Activated T-helper 1 cell treated with Interleukin-2 at 50 U/mL for 16 hours (primary cell): ENCODE measurements at places on chromosomes 2 and 18.

- DNase-seq = no peak
Observed at GRCh38 chr2:86416146-86416545, 25.0 kb upstream of the KDM3A start.

DNA sequence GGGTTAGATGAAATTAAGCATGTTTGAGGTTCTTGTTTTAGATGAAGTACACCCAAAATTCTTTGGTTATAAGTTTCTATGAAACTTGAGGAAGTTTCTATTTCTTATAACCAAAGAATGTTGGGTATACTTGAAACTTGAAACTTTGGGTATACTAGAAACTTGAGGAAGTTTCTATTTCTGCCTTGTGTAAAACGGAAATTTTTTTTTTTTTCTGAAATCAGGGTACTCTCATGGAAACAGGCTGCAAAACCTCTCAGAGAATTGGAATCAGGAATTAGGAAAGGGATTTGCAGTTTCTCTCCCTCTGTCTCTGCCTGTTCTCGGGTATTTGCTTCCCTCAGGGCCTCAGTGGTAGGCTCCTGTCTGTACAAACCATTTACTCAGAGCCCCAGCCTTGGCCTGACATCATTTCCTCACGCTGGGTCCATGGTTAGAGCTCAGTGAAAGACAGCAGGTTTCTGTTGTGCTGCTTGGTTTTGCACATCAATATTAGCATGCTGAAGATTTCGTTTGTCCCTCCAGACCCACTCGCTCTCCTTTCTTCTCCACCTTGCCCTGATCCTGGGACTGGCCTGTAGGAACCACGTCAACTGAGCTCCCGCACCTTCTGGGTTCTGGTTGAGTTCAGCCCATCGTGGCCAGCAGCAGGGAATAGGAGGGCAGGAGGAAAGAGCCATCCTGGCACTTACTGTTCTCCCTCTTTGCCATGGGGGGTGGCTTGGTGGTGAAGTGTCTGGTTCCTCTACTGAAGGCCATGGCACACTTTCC, 106.4 kb downstream of the POLR1A start:
- no peak for DNase-seq

- no peak for DNase-seq
Observed at GRCh38 chr18:8705961-8706790, 820 bp downstream of the MTCL1 start.

GRCh38 chr2:58494071-58494501, 253.0 kb upstream of the FANCL start:
- DNase-seq = no peak

- no peak for DNase-seq
Observed at GRCh38 chr2:112056626-112056987, 1.5 kb downstream of the TMEM87B start.

- no peak for DNase-seq
Observed at GRCh38 chr18:14748496-14748895, 524 bp downstream of the ANKRD30B start.

DNA sequence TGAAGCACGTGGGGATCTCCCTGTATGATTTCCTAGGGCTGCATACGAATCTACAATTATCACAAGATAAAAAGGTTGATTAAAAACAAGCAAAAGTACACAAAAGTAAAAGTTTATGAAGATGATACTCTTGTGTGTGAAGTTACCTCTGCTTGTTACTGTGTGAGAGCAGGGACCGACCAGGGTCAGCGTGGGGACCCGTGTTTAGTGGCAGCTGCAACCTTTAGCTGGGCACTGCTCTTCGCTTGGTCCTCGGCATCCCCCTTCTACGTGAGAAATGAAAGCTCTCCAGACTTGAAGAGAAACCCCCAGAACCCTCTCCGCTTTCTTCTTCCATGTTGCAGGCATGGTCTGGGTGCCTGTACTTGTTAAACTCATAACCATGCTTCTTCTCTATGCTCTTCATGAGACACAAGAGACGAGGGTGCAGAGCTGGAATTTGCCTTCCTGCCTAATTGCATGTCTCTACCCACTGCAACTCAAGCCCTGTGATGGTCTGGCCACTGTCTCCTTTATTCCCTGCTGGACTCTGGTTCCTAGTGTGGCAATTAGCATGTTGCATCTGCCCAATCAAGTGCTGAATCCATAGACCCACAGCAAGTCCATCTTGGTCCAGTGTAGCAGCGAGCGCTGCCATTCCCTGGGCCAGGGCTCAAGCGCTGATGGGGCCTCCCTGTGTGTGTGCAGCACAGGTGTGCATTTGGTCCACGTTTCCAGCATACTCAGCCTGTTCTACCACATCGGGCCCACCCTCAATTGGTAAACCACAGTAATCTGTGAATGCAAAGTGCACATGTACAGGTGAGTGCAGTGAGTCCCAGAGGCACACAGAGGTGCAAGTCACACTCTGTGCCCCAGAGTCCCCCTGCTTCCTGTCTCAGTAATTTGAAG, 88.5 kb downstream of the TWIST2 start:
- no peak for DNase-seq

- DNase-seq = no peak
Observed at GRCh38 chr2:127100251-127101047, 6.5 kb downstream of the BIN1 start.

GRCh38 chr2:136168720-136169119, 50.8 kb upstream of the CXCR4 start:
- DNase-seq = no peak
